ENCODE measurements at places on chromosomes 1 and 21. TPM values are rescaled to one million over a fixed set of nuclear protein-coding genes. Genes with fewer than 3 reads are reported as not detected.

Gene S100A14
- not detected for total RNA-seq

- DNase-seq: no peak
Observed at GRCh38 chr1:211642870-211643269, 32.6 kb downstream of the NEK2 start.

Gene LHX8
- total RNA-seq: not detected

Gene C1orf50
- 12.7 TPM for total RNA-seq

Gene CFAP74
- total RNA-seq: not detected

Gene SLC5A9
- not detected for total RNA-seq

DNA sequence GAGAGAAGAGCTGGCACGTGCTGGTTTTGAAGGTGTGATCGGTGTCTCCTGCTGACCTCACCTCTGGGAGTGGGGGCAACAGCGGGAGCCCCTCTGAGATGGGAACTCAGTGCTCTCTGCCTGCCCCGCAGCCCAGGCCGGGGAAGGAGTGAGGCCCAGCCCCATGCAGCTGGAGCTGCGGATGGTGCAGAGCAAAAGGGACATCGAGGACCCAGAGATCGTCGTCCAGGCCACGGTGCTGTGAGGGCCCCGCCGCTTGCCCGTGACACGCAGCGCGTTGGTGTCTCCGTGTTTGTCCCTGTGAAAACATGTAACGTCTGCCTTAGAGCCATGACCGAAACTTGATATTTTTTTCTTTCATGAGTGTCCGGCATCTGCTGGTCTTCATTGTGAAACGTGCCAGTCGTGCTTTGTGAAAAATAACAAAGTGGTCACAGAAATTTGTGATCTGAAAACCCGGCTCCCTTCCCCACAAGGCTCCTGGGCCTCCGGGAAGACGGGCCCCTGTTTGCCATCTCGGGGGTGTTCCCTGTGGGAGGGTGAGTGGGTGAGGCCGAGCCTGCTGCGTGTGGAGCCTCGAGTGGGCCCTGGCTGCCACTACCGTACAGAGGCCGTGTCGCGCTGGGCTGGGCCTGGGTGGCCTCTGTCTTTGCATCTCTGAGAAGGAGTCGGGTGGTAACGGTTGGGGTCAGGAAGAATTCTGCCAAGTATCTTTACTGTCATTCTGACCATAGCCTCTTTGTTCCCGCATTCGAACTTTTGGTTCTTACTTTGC is 20.1 kb downstream of the CSTB start:
- DNase-seq: no peak

GRCh38 chr1:168180148-168180524 is 1.4 kb downstream of the TIPRL start:
- DNase-seq: no peak

DNA sequence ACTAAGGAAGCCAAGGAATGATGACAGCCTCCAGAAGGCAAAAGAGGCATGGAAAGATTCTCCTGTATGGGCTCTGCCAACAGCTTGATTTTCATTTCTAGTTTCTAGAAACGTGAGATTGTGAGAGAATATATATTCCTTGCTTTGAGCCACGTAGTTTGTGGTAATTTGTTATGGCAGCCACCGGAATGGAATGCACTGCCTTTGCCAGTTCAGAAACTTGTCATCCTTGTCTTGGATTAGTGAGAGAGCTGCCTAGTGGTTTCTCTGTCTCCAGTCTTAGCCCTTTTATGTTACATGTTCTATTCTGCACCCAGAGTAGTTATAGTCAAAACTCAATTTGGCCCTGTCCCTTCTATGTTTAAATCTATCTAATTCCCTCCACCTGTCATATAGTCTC is 216.0 kb upstream of the PTGFR start:
- no peak for DNase-seq

DNA sequence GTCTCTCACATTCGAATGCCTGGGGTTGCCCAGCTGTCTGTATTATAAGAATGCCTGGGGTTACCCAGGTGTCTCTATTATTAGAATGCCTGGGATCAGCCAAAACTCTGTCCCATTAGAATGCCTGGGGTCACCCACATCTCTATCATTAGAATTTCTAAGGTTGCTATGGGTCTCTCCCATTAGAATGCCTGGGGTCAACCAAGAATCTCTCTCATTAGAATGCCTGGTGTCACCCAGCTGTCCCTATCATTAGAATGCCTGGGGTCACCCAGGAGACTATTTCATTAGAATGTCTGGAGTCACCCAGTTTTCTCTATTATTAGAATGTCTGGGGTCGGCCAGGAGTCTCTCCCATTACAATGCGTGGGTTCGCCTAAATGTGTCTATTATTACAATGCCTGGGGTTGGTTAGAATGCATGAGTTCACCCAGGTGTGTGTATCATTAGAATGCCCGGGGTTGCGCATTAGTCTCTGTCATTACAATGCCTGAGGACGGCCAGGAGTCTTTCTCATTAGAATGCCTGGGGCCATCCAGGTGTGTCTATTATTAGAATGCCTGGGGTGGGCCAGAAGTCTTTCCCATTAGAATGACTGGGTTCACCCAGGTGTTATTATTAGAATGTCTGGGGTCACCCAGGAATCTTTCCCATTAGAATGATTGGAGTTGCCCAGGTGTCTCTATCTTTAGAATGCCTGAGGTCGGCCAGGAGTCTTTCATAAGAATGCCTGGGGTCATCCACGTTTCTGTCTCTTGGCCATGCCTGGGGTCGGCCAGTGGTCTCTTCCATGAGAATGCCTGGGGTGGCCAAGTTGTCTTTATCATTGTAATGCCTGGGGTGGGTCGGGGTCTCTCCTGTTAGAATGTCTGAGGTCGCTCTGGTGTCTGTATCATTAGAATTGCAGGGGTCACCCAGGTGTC is 59.6 kb downstream of the RNF187 start:
- DNase-seq: no peak

Gene BRINP3
- total RNA-seq: not detected

- DNase-seq: no peak
Observed at GRCh38 chr1:31524186-31524901, 52.0 kb upstream of the TINAGL1 start.

Gene ALDH9A1
- 50.3 TPM for total RNA-seq

DNA sequence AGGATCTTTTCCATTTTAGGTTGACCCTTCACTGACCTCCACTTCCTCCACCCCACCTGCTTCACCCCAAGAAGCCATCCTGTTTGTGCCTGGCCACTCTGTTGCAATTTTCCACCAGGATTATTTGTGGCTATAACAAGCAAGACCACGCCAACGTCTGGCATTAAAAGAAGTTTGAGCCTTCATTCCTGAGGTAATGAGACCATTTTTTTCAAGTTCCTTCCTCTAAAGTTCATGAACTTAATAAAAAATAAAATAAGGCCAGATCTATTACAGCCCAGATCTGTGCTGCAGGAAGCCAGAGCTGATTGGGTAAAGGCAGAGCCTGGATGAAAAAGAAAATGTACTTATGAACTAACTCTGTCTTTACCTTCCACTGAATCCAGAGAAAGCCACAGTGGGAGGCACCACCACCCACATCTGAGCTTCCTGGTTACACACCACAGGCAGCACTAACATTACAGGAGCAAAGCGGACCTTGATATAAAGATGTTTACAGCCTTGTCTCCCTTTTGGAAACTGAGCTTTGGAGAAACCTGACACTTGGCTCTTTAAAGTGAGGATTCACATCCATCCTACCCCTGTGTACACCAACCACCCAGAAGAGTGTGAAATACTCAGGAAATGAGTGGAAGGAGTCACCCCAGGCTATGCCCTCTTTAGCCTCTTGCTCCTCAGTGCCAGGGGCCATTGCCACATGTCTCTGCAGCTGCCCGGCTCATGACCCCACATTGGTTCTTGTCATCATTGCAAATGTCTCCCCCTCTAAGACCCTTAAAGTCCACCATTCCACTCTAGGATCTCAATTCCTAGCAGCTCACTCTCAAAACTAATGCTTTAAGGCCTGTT is 293.6 kb downstream of the PLPP3 start:
- no peak for DNase-seq

GRCh38 chr1:30134466-30135217 is 588.7 kb downstream of the MATN1 start:
- no peak for DNase-seq

Gene FMO5
- 6.0 TPM for total RNA-seq

GRCh38 chr21:42535602-42536171 is 22.0 kb downstream of the SLC37A1 start:
- DNase-seq: no peak

GRCh38 chr1:224170748-224171478 is 12.1 kb upstream of the DEGS1 start:
- DNase-seq: no peak

Gene MMEL1
- total RNA-seq: not detected

Gene A3GALT2
- total RNA-seq: not detected

DNA sequence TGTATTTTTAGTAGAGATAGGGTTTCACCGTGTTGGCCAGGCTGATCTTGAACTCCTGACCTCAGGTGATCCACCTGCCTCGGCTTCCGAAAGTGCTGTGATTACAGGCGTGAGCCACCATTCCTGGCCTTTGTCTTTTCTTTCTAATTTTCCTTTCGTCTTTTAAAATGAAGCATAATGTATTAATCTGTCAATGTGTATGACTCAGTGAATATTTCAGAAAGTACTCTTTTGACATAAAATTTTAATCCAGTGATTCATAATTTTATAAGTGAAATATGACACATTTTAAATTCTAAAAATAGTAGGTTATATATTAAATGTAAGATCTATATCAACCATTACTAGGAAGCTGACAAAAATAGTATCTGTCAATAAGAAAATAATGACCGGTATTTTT is 1059.0 kb upstream of the PRMT6 start:
- no peak for DNase-seq

DNA sequence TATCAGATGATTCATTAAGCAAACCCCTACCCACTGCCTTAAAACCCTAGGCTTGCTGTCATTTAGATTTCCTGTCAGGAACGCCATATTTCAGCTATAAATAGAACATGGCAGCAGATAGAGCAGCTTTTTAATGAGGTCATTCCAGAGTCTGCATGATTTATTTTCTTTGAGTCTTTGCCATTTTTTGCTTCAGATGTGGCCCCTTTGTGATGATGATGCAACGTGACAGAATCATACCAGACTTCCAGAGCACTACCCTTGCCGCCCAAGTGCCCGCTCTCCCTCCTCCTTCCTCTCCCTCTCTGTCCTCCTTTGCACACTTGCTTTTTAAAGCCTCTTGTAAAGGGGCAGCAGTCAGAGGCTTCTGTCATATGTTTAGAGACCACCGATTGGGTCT is 55.5 kb upstream of the TRIM67 start:
- DNase-seq: no peak

DNA sequence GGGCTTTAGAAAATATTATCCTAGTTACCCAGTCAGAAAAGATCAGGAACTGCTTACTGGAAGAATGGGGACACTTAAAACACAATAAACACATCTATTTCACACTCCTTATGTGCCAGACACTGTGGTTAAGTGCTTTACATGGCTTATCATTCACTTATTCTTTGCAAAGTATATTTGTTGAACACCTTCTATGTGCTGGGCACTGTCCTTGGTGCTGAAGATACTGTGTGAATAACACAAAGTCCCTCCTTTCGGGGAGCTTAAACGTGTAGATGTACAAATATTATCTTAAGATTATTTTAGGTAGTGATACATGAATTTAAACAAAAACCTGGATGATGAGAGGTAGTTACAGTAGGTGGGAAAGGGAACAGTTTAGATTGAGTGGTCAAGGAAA is 169.3 kb downstream of the ST6GALNAC5 start:
- no peak for DNase-seq

DNA sequence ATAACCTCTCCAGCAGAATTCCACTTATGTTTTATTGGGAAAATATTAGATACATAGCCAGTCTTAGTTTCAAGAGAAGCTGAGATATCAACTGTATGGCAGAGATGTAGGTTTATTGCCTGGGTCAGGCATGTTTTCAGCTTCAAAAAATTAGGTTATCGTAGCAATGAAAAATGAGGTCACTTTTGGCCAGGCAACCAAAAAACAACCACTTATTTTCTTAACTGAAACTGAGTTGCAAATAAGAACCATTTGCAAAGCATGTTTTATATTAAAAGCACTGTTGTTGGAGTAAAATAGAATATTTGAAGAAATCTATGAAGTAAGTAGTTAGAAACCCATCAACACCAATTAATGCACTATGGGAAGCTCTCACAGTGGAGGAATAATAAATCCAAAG is 5.5 kb upstream of the OR6Y1 start:
- DNase-seq: no peak

DNA sequence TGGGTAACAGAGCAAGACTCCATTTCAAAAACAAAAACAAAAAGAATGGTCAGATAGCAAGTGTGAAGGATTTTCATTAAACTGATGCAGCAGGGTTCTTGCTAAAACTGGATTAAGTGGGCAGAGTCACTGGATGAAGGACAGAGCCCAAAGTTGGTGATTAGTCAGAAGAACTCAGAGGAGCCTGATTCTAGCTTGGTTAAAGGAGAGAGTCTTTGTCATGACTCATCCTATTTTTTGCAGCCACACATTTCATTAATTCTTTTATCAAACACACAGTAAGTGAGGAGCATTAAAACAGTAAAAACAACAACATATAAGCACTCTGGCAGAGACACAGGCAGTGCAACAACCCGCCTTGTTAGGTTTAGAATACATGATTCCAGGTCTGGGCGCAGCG is 56.0 kb upstream of the EDARADD start:
- DNase-seq: no peak

DNA sequence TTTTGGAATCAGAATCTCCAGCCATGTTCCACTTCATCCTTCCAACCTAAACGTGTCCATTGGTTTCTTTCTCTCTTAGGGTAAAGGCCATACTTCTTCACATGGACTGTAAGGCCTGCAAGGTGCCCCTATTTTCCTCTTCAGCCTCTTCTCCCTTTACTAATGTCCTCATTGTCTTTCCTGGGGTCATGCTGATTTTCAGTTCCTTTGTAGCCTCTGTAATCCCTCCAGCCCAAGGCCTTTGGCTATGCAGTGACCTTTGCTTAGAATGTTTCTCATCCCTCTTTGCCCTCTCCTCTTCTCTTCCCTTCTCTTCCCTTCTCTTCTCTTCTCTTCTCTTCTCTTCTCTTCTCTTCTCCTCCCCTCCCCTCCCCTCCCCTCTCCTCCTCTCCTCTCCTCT is 112.5 kb downstream of the SPATA46 start:
- no peak for DNase-seq

DNA sequence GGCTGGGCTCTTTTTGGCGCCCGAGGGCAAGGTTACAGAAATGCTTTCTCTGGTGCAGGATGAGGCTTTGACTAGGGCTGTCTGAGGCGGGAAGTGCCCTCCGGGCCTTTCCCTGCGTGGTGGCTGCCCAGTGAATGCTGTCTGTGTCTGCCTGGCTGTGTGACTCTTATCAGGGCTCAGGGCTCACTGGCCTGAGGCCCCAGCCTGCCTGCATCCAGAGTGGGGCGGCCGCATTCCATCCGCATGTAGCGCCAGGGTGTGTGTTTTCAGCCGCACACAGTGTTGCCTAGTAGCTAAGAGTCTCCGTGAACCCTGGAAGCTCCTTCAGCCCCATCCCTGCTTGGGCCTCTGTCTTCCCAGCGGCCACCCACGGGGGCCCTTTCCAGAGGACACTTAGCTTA is 59.1 kb downstream of the FAAP20 start:
- DNase-seq: no peak

- DNase-seq: no peak
Observed at GRCh38 chr21:46215436-46216131, 13.0 kb downstream of the LSS start.

Gene CLEC20A
- total RNA-seq: not detected
